ENCODE measurements at places on chromosomes 4 and X.

GRCh38 chr4:41319553-41319952 is 62.8 kb downstream of the UCHL1 start:
- no peak for DNase-seq

DNA sequence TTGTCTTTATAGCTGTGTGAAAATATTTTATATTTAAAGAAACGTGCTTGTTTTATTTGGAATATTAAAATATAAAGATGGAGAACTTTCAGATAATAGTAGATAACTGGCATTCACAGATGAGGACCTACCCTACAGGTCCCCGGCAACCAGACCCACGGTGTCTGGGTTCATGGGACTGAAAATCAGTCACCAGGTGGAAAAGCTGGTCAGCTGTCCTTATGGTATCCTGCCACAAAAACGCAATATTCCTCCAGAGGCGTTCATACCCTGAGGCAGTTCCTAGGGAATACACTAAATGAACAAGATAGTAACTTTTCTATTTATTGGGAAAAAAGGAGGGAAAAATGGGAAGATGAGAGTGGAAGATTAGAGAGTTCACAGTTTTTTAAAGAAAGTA is 1.2 kb downstream of the TLR6 start:
- no peak for DNase-seq

- DNase-seq = no peak
Measured at GRCh38 chr4:174650711-174651355, 128.5 kb upstream of the HPGD start.

DNA sequence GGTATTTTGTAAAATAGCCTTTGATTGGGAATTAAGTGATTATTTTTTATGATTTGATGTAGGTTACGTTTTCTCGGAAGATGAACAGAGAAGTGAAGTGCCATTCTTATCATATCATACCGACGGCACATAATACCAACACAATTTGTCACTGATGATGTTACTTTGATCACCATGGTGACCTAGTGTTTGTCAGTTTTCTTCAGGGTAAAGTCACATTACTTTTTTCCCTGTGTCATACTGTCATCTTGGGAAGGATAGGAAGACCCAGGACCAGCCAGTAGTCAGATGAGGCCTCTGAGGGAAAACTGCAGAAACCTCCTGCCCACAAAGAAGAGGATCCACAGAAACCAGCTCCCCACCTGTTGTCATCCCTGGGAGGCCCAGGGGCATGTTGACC is 1.3 kb upstream of the MAGEC1 start:
- DNase-seq = no peak

DNA sequence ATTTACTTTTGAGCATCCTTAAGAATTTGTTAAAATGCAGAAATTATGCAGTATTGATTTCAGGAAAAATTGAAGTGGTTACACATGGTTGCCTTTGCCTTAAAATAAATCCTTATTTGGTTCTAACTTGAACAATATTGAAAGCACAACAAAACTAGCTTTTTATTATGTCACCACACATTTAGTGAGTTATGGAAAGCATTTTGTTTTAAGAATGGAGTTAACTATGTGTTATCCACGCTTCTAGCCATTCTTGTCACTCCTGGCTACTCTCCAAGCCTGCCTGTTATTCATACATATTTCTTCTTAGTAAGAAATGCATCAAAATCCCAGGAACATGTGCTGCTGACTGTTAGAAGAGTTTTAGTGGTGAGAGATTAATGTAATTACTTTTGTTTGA is 73.9 kb downstream of the FAT4 start:
- no peak for DNase-seq

GRCh38 chr4:2837904-2838496 is 5.6 kb upstream of the ADD1 start:
- peak; percentile 70 for DNase-seq

DNA sequence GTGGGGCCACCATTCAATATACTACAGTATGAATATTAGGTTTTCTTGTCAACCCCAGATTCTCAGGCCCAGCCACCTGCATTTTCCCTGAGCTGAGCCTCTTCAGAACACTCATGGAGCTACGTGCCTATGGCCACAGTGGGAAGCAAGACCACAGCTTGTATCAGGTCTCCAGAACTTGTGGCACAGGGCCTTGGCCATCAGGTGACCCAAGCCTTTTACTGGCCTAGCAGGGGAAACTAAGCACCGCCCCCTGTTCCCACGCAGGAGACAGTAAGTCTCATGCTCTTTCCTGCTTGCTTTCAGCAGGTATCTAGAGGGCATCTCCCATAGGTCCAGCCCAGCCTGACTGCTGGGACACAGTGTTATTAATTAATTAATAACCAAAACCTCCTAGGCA is 138.4 kb upstream of the MAMLD1 start:
- no peak for DNase-seq

GRCh38 chr4:8252301-8253173 is 17.0 kb upstream of the HTRA3 start:
- DNase-seq = no peak

DNA sequence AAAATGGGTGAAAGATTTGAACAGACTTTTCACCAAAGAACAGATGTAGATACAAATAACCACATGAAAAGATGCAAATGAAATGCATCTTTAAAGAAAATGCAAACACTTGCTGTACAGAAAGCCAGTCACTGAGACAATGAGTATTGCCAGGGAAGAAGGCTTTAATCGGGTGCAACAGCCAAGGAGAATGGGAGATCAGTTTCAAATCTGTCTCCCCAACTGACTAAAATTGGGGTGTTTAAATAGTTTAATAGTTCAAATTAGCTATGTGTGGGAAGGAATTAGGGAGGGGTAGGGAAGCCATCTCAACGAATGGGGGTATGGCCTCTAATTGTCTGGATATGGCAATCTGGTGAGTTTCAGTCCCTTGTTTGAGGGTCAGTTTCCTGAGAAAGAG is 295.4 kb downstream of the PTTG2 start:
- no peak for DNase-seq

- DNase-seq = no peak
Measured at GRCh38 chr4:2348786-2349185, 69.7 kb downstream of the ZFYVE28 start.

DNA sequence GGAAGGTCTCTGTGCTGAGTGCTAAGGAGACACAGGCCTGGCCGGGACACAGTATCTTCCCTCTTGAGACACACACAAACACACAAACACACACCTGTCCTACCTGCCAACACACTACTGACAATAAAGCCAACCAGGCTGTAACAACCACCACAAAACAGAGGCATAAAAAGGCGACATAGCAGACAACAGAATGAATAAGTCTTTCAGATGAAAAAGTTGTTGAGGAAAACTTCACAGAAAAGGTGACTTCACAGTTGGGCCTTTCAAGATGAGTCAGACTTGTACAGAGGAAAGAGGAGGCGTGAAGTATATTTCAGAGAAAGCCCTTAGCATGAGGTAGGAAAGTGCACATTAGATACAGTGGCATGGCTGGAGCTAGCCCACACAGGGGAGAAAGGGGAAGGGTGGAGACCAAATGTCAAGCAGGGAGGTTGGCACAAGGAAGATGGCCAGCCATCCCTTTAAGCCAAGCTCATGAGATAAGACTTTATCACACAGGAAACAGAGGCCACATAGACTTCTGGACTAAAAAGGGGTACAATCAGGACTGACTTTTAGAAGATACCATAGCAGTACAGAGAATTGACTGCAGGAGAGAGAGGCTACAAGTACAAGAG is 54.0 kb downstream of the SLC9A7 start:
- DNase-seq = no peak

All from lower lobe of right lung (tissue), 2 donors.